ENCODE measurements at places on chromosomes 2 and 18. TPM values are rescaled to one million over a fixed set of nuclear protein-coding genes. Genes with fewer than 3 reads are reported as not detected.

GRCh38 chr2:60530660-60531281 is 22.7 kb downstream of the BCL11A start:
- no peaks in the 10 kb centered on the region for H3K36me3 ChIP-seq
- no peaks in the 10 kb centered on the region for H3K27me3 ChIP-seq
- no peak overlapping the region for H3K4me3 ChIP-seq
- H3K4me1 ChIP-seq = peaks cover 10% of the 10 kb centered on the region

RAPGEF4 gene
- 119 TPM for total RNA-seq

FLACC1 gene
- total RNA-seq = 1.9 TPM

GRCh38 chr18:26556573-26556972 is 8.2 kb upstream of the KCTD1 start:
- H3K36me3 ChIP-seq = no peaks in the 10 kb centered on the region
- H3K27me3 ChIP-seq = no peaks in the 10 kb centered on the region
- no peak overlapping the region for H3K4me3 ChIP-seq
- no peaks in the 10 kb centered on the region for H3K4me1 ChIP-seq

KLHL29 gene
- total RNA-seq = 1.9 TPM

ABI2 gene
- 39.8 TPM for total RNA-seq

- no peaks in the 10 kb centered on the region for H3K4me1 ChIP-seq
- no peaks in the 10 kb centered on the region for H3K36me3 ChIP-seq
- H3K27ac ChIP-seq = no peak overlapping the region
- no peaks in the 10 kb centered on the region for H3K27me3 ChIP-seq
- H3K4me3 ChIP-seq = no peak overlapping the region
These were observed 693.3 kb downstream of the MBD2 start for GRCh38 chr18:53531187-53531586.

DNA sequence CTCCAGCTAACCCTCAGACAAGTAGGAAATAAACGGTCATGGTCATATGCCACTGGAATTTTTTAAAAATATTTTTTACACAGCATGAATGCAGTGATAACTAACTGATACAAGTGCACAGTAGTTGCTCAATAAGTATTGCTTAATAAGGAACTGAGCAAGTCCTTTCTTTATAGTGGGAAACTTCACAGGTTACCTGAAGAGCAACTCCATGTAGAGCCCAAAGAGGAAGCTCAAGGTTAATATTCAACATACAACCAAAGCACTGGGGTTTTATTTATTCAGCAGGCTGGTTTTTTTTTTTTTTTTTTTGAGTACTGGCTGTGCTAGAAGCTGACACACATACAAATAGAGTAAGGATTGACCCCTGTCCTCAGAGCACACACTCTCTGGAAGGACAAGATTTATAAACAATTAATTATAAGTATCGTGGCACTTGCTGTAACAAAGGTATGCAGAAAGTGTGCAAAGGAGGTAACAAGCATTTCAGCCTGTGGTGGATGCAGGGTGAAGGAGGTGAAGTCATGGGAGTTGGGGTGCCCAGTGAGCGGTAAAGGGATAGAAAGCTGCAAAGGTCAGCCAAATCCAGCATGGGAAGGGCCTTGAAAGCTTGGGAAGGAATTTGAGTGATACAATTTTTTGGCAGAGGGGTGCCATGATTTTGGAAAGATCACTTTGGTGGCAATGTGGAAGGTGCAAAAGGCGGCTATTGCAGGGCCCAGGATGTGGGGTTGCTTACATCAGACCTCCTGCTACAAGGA is 52.7 kb downstream of the ATOH8 start:
- H3K27ac ChIP-seq = no peak overlapping the region
- no peaks in the 10 kb centered on the region for H3K27me3 ChIP-seq
- H3K4me1 ChIP-seq = no peaks in the 10 kb centered on the region
- H3K36me3 ChIP-seq = no peaks in the 10 kb centered on the region

KCNIP3 gene
- total RNA-seq = 1.7 TPM

DNA sequence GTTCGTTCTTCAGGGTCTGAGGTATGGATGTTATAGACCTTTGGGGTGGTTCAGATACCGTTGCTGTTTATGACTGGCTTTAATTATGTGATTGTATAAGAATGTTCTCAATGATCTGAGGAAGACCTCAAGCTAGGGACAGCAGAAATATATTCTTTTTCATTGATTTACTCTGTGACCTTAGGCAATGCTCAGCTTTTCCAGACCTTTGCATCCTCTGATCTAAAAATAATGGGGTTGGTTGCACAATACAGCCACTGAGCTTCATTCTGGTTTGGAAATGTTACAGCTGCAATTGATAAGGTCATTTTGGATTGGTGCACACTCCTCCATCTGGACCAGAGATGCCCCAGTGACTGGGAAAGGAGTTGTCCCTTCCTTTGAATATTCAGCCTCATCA is 17.2 kb upstream of the CABYR start:
- H3K36me3 ChIP-seq = peaks cover 11% of the 10 kb centered on the region
- H3K27me3 ChIP-seq = no peaks in the 10 kb centered on the region
- H3K4me1 ChIP-seq = no peaks in the 10 kb centered on the region
- H3K4me3 ChIP-seq = no peak overlapping the region
- H3K27ac ChIP-seq = no peak overlapping the region
- DNase-seq = no peak

DNA sequence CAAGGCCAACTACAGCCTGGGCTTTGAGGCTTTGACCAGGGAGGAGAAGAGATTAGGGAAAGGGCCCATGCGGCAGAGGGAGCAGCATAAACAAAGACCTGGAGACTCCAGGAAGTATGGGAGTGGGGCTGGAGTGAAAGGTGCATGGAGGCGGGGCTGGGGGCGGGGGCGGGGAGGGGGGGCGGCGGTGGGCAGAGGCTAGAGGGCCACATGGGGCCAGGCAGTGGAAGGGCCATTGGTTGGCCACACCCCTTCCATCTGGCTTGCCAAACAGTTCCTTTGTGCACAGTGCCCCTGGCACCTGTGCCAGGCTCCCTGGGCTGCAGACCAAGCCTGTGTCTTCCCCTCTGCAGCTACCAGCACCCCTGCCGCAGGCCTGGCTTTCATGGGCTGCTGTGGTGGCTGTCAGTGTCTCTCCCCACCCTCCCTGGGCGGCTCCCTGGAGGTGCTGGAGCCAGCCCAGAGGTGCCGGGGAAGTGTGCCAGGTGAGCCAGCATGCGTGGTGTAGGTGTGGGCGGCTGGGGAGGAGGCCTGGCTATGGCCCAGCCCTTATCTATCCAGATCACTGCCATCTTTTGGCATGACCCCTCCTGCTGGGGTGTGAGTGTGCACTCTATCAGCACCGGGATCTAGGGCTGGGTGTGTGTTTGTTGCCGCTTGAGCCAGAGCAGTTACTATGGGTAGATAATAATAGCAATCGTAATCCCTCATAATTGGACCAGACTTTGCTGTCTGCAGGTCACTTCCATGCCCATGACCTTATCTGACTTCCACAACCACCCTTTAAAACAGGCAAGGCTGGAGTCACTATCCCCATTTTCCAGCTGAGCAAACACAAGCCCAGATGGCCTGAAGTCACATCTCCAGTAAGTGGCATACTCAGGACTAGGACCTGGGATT is 30.5 kb downstream of the DNMT3A start:
- DNase-seq = peak; percentile 69
- no peak overlapping the region for H3K4me3 ChIP-seq
- H3K27me3 ChIP-seq = no peaks in the 10 kb centered on the region

ALPG gene
- not detected for total RNA-seq

GRCh38 chr2:219954331-219954730 is 326.9 kb downstream of the SLC4A3 start:
- H3K4me3 ChIP-seq = no peak overlapping the region
- no peaks in the 10 kb centered on the region for H3K36me3 ChIP-seq
- no peaks in the 10 kb centered on the region for H3K27me3 ChIP-seq
- no peak for DNase-seq

FOXI3 gene
- total RNA-seq = not detected

NAT8 gene
- total RNA-seq = not detected

GRCh38 chr2:88615822-88616221 is 11.4 kb downstream of the EIF2AK3 start:
- H3K27me3 ChIP-seq = no peaks in the 10 kb centered on the region
- H3K27ac ChIP-seq = no peak overlapping the region
- H3K4me1 ChIP-seq = peaks cover 11% of the 10 kb centered on the region
- no peak overlapping the region for H3K4me3 ChIP-seq
- H3K36me3 ChIP-seq = no peaks in the 10 kb centered on the region

- no peak overlapping the region for H3K27ac ChIP-seq
- no peaks in the 10 kb centered on the region for H3K4me1 ChIP-seq
- no peaks in the 10 kb centered on the region for H3K27me3 ChIP-seq
- DNase-seq = no peak
These were observed 40.2 kb downstream of the SLC14A1 start for GRCh38 chr18:45764000-45764686.

DNA sequence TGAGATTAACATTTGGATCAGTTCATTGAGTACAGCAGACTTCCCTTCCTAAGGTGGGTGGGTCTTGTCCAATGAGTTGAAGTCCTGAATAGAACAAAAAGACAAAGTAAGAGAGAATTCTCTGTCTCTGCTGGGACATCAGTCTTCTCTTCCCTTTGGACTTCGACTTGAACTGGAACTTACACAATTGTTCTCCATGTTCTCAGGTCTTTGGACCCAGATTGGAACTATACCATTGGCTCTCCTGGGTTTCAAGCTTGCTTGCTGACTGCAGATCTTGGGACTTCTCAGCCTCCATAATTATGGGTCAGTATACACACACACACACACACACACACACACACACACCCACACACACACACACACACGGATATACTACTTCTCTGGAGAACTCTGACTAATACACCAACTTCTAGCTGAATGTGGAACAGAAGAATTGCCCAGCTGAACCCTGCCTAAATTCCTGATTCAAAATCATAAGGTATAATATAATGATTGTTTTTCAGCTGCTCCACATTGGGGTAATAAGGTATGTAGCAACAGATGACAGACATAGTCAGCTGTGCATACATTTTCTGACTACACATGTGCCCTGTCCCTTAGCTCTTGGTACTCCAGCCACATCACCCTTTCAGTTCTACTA is 214.0 kb downstream of the TGIF1 start:
- no peak overlapping the region for H3K27ac ChIP-seq
- H3K4me3 ChIP-seq = no peak overlapping the region
- DNase-seq = no peak
- no peaks in the 10 kb centered on the region for H3K36me3 ChIP-seq
- peaks cover 22% of the 10 kb centered on the region for H3K4me1 ChIP-seq

CMPK2 gene
- 9.6 TPM for total RNA-seq

GRCh38 chr18:2415656-2416055 is 155.6 kb downstream of the METTL4 start:
- H3K36me3 ChIP-seq = no peaks in the 10 kb centered on the region
- no peaks in the 10 kb centered on the region for H3K4me1 ChIP-seq
- DNase-seq = no peak
- H3K4me3 ChIP-seq = no peak overlapping the region
- H3K27me3 ChIP-seq = no peaks in the 10 kb centered on the region
- H3K27ac ChIP-seq = no peak overlapping the region

HOXD12 gene
- total RNA-seq = not detected

DNA sequence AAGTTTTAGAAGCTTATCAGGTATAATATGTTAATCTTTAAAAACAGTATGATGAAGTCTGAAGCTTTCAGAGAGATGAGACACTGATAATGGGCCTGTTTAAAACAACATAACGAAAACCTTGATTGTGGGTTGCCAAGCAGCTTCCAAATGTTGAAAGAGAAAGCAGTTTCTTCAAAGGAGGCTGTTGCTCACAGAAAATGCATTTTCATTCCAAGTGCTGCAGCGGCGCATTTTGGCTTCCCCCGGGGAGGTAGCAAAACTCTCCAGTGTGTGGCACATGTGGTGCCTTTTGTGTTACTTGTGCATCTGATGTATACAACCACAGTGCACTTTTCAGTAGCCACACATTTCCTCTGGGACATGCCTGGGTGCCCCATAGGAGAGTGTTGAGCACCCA is 66.1 kb downstream of the TMEFF2 start:
- no peaks in the 10 kb centered on the region for H3K4me1 ChIP-seq
- H3K36me3 ChIP-seq = no peaks in the 10 kb centered on the region
- no peaks in the 10 kb centered on the region for H3K27me3 ChIP-seq
- no peak overlapping the region for H3K4me3 ChIP-seq
- H3K27ac ChIP-seq = no peak overlapping the region

EPB41L3 gene
- 123 TPM for total RNA-seq

- DNase-seq = no peak
- no peaks in the 10 kb centered on the region for H3K4me1 ChIP-seq
- H3K4me3 ChIP-seq = no peak overlapping the region
- no peaks in the 10 kb centered on the region for H3K27me3 ChIP-seq
- H3K36me3 ChIP-seq = no peaks in the 10 kb centered on the region
These were observed 264.1 kb upstream of the MEIS1 start for GRCh38 chr2:66170744-66171330.

DNA sequence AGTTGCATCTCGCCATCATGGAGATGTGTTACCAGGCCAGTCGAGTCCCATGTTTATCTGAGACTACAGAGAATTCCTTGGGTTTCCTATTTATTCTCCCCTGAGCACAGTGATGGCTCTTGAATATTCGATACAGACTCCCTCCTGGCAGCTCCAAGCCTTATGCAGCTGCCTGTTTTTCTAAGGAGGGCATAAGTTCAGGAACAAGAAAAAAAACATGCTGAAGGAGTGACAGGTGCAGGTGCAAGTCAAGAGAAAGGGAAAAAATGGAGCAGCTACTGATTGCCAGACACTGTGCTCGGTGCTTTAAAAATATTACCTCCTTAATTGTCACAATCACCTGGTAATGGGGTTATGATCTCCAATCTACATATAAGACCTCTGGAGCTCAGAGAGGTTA is 177.2 kb upstream of the DPP10 start:
- no peaks in the 10 kb centered on the region for H3K27me3 ChIP-seq
- no peak overlapping the region for H3K27ac ChIP-seq
- DNase-seq = no peak
- H3K4me1 ChIP-seq = no peaks in the 10 kb centered on the region
- H3K4me3 ChIP-seq = no peak overlapping the region

GRCh38 chr18:73954268-73954667 is 193.4 kb downstream of the FBXO15 start:
- no peaks in the 10 kb centered on the region for H3K27me3 ChIP-seq
- H3K4me1 ChIP-seq = no peaks in the 10 kb centered on the region
- DNase-seq = no peak
- H3K36me3 ChIP-seq = no peaks in the 10 kb centered on the region
- no peak overlapping the region for H3K4me3 ChIP-seq

EMILIN1 gene
- 17.7 TPM for total RNA-seq

DNA sequence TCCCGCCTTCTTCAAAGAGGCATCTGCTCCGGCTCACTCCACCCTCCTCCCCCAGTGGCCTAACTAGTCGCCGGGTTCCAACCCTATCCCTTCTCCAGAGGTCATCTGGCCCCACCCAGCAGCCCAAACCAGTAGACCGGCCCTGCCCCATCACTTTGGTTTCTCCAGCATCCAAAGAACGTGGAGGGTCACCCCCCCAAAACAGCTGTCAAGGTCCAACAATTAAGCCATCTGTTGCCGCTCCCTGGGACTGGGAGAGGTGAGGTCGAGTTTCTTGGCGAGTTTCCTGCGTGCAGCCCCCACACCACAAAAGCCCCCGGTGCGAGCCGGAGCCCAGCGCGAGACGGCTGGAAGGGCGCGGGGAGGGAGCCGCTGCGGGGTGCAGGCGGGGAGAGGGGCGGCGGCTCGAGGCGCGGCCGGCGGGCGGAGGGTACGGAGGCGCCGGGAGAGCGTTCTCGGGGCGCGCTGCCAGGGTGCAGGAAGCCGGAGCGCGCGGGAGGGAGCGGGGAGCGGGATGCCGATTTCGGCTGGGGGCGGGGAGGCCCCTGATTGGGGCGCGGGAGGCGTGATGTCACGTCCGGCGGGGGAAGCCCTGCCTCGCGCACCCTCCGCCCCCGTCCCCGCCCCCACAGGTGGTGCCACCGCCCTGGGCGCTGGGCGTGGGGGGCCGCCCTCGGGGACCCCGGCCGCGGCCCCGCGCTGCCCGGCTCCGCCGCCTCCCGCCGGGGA is 571 bp upstream of the GPC1 start:
- peaks cover 33% of the 10 kb centered on the region for H3K4me1 ChIP-seq
- H3K4me3 ChIP-seq = peak overlapping the region; percentile 10
- H3K27me3 ChIP-seq = no peaks in the 10 kb centered on the region
- H3K27ac ChIP-seq = peak overlapping the region; percentile 100
